Naive B cell (primary cell): ENCODE measurements at places on chromosomes 16 and 17. TPM values are rescaled to one million over a fixed set of nuclear protein-coding genes. Genes with fewer than 3 reads are reported as not detected.

DNA sequence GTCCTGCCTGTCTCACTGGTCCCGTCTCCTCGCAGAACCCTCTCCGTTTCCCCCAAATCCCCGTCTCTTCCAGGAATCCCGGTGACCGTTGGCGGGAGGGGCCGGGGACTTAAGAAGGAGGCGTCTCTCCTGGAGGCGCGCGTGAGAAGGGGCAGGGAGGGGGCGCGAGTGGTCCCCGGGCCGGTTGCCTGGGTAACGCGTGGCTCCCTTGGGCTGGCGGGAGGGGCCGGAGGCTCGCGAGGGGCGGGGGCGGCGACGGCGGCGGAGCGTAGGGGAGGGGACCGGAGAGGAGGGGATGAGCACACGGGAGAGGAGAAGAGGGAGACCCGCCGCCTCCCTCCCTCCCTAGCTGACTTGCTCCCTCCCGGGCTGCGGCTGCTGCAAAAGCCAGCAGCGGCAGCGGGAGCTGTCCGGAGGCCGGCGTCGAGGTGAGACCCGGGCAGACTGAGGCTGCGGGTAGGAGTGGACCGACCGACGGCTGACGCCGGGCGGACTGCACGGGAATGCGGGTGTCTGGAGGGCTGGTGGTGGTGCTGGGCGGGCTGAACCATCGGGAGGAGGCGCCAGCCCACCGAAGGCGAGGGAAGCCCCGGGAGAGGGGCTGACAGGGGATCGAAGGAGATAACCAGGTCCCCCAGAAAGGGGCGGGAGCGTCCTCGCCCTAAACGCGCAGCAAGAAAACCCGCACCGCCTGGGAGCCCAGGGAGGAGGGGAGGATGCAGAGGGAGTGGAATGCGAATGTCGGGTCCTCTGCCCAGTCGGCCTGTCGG lies at the start of gene PRRT2:
PRRT2 (plus strand) TSS at position 298 of the 770 bp plus-strand sequence. CDS start 862 bp downstream, outside the sequence.
- DNase-seq: peak; percentile 33

- no peak for DNase-seq
Observed at GRCh38 chr17:67058036-67058435, 13.7 kb downstream of the CACNG1 start.

GRCh38 chr16:51116353-51116752 lies 34.7 kb downstream of the SALL1 start:
- no peak for DNase-seq

DNA sequence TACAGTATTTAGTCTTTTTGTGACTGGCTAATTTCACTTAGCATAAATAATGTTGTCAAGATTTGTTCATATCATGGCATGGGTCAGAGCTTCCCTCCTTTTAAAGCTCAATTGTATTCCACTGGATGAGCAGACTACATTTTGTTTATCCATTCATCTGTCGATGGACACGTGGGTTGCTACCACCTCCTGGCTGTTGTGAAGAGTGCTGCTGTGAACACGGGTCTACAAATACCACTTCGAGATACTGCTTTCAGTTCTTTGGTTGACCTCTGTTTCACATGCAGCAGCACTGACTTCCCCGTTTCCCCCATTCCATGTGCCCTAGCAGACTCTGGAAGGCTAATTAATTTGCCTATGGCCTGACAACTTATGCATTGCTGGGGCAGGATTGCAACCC lies 285.4 kb downstream of the SHISA9 start:
- DNase-seq: no peak

Gene TERB1
- not detected for polyA plus RNA-seq

DNA sequence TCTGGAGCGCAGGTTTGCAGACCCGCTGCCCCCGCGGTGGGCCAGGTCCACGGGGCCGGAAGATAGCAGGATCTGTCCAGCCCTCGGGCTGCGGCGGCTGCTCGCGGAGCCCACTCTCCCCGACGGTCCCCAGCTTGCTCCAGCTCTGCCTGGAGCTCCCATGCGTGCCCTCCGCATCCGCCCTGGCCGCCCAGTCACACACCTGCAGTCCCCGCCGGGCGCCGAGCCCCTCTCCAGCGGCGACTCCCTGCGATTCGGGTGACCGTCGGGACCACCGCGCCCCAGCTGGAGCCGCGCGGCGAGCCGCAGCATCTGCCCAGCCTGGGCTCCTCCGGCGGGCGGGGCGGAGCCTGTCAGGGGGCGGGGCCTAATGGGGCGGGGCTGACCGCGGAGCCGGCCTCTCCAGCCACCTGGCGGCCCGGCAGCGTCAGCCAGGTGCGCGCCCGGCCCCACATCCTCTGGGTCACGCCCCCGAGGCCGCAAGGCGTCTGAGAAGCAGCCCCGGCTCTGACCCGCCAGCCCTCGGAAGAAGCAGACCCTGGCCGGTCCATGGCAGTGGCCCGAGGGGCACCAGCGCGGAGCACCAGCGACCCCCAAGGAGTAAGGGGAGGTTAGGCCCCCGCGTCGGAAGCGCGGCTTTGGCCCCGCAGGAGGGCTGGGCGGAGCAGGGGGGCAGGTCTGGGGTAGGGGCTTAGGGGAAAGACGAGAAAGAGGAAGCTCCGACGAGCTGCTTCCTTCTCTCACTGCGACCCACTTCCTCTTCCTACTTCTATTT lies at the start of gene PIK3R5:
PIK3R5 (minus strand) TSS at position 314 of the 775 bp plus-strand sequence. CDS start 54,213 bp downstream, outside the sequence.
- peak; percentile 96 for DNase-seq

- DNase-seq: no peak
Observed at GRCh38 chr17:82343560-82343959, 10.0 kb upstream of the SECTM1 start.

- DNase-seq: no peak
Observed at GRCh38 chr16:57372372-57373116, at the start of gene CX3CL1. TSS of gene CX3CL1 (plus strand) at chr16:57372490. CDS start at chr16:57372569, 79 bp downstream.
